ENCODE measurements at places on chromosomes 4 and X. TPM values are rescaled to one million over a fixed set of nuclear protein-coding genes. Genes with fewer than 3 reads are reported as not detected.

GRCh38 chrX:30892591-30892990, 3.5 kb upstream of the TAB3 start:
- no peak for DNase-seq

DNA sequence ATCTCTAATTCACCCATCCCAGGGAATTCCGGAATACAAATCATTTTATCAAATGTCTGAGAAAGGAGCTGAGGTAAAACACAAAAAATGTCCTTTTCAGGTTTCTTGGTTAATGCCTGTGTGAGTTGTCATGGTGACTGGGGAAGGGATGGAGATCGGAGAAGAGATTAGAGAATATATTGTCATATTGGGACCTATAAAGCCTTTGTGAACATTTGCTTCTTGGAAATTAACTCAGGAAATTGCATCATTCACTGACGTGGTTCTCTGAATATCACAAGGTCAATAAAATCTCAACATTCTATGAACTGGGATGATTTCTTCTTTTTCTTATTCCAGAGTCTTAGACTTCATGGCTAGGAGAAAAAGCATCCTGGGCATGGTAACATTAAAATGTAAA, 174.8 kb upstream of the GLRA2 start:
- no peak for DNase-seq

- peak; percentile 14 for DNase-seq
Observed at GRCh38 chrX:124388562-124388961, 42.2 kb downstream of the SH2D1A start.

GRCh38 chrX:71958281-71958675, 47.6 kb downstream of the NHSL2 start:
- no peak for DNase-seq

DNA sequence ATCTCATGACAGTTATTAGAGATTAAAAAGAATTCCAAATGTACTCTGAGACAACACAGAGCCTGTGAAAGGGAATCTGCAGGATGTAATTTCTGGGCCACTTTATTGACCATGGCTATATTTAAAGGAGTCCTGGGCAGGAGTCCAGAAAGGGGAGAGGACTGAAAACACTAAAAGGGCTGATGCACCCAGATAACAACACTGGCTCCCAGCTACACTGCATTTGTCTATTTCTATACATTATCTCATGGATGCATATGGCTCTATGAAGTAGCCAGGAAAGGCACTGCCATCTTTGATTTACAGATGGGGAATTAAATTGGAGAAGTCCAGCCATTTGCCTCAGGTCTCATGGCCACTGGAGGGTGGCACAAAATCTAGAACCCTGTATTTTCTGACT, 56.0 kb downstream of the MED28 start:
- DNase-seq: no peak

The EDNRA gene
- total RNA-seq: 11.7 TPM

The METTL14 gene
- 42.2 TPM for total RNA-seq

DNA sequence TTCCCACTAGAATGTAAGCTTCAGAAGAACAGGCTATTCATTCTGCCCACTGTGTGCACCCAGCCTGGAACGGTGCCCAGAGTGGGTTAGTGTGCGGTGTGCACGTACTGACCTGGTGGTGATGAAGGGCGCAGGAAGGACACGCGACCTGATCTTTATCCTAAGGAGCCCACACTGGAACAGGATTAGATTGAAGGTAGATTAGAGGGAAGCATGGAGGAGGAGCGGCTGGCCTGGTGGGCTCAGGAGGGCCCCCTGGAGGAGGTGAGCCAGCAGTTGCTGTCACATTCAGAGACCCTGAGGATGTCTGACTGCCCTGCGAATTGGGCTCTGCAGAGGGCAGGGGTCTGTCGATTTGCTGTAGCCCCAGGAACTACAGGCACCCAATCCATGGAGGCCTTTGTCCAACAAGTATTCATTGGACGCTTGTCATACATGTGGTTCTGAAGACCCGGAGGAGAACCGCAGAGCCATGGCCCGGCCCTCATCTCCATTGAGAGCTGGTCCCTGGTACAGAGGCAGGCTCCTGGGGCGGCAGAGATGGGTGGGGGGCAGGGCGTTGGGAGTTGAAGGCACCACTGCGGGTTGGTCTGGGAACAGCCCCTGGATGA, 73.2 kb downstream of the HTRA3 start:
- DNase-seq: no peak

GRCh38 chr4:16226816-16227461, 668 bp upstream of the TAPT1 start:
- DNase-seq: no peak

GRCh38 chr4:52202251-52202779, 151.2 kb downstream of the SPATA18 start:
- DNase-seq: no peak

DNA sequence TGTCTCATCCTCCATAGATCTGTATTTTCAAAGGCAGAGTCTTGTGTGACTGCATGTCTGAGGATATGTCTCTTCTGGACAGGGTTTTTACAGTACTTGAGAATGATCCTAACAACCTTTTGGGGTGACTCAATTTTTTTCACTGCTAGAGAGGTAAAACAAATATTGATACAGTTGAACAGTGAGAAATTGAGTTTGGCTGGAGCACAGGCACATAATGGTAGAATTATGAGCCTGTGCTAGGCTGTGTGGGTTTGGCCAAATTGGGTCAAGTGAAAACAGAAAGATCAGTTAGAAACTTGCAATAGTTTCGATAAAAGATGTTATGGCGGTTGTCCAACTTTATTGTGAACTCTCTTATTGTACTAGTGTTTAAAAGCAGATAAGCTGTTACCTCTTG, 23.3 kb upstream of the EOLA2 start:
- DNase-seq: no peak

GRCh38 chr4:65791812-65792308, 121.6 kb upstream of the EPHA5 start:
- DNase-seq: peak; percentile 9

GRCh38 chr4:100421361-100421978, 96.4 kb downstream of the EMCN start:
- DNase-seq: no peak

The PPARGC1A gene
- total RNA-seq: 3.3 TPM

DNA sequence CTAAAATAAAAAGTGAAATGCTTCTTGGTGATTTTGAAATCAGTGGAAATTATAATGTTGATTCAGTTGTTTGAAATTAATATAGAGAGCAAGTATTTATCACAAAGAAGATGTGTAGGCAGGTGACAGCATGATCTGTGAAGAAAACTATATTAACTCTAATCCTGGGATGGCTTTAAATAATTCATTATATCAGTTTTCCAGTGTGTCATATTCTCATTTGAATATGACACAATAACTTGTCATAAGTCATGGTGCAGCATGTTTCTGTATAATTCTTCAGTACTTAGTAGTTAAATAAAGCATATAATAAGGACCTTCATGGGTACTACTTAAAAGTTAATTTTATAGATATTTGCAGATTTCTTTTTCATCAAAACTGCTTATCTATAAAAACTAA, 573.6 kb downstream of the INPP4B start:
- no peak for DNase-seq

DNA sequence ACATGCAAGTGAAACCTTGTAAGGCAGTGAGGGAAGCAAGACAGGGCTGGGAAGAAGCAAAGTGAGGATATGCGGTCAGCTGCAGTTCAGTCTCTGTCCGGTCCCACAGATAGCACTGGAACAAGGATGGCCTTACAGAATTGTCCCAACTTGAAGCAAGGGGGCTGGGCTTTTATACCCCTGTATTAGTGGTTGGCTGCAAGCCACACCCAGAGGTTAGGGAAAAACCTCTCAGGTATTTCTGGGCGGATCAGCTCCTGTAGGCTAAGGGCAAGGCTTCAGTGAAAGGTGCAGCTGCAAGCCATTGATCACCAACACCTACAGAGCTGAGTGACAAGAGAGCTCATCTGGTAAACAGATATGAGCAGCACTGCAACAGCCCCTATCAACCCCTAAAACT, 89.0 kb downstream of the KDR start:
- no peak for DNase-seq

The RNF175 gene
- total RNA-seq: 1.0 TPM

- peak; percentile 7 for DNase-seq
Observed at GRCh38 chr4:128177498-128177897, 110.1 kb downstream of the PGRMC2 start.

DNA sequence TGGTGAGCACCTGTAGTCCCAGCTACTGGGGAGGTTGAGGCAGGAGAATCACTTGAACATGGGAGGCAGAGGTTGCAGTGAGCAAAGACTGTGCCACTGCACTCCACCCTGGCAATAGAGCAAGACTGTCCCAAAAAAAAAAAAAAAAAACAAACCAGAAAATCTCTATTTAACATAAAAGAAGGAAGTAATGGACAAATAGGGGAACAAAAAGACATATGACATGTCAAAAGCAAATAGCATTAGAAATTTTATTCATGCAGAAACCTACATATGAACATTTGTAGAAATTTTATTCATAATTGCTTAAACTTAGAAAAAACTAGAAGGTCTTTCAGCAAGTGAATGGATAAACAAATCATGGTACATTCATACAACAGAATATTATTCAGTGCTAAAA, 97.1 kb upstream of the SH3RF1 start:
- no peak for DNase-seq

DNA sequence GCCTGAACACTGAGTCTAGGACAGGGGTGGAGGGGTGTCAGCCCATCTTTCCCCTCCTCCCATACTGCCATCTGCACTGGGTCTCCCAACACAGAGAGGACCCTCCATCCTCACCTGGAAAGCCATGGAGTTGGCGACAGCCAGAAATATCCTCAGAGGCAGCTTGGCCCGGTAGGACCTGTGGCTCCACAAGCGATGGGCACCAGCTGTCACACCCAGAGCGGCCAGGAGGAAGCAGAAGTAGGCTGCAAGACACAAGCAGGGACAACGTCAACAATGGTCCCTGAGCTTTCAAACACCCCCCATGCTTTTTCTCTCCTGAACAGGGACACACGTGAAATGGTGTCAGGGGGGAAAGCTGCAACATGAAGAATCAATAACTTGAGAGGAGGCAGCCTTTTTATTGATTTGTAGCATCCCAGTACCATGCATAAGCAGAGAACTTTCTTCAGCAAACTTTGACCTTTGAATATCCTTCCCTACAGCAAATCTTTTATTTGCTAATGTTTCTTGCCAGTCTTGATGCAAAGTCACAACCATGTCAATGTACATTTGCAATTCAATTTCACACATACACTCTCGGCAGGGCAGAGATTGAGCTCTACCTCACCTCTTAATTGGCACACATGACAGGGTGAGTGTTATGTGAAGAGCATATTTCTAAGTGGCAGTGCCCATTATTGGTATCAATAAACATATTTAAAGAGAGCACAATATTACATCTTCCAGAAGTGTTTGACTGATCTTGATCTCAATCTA, 93.2 kb downstream of the SCD5 start:
- no peak for DNase-seq

DNA sequence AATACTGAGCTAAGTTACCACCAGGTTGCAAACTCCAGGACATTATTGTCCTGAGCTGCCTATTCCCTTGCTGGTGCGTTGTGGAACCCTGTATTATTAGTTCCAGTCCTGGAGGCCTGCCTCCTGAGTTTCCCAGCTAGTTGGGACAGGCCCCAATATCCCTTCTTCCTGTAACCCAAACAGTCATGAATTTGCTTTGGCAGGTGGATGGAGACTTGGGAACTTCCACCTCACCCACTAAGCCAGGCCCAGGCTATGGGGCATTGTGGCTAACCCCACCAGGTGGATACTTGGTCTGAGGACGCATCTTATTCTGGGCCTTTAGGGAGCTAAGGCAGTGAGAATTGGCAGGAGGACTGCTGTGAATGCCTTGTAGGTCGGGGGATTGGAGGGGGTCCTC, 5.0 kb downstream of the RBM3 start:
- DNase-seq: no peak

The DUX4 gene
- not detected for total RNA-seq

The FBXW7 gene
- total RNA-seq: 21.8 TPM

GRCh38 chr4:139606579-139607501, 50.8 kb upstream of the SETD7 start:
- DNase-seq: no peak

The SLC10A4 gene
- total RNA-seq: 0.58 TPM

- no peak for DNase-seq
Observed at GRCh38 chrX:9912351-9913145, 54.6 kb upstream of the CLDN34 start.

The TRPC5OS gene
- not detected for total RNA-seq

DNA sequence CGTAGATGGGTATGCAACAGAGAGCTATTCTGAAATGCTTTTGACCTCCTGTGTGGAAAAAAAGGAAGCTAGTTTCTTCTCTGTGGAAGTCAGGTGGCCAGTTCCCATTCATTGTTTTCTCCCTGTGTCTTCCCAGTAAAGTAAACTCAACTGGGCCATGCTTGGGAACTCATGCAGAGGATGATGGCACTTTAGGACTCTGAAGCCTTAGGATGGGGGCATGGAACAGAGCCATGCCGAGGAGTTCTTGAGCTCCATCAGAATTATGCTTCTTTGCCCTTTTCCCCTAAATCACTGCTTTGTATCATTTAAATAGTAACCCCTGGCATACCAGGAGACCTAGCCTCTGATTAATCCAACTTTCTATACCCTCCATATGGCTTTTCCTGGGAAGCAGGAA, 3.2 kb downstream of the TMEM164 start:
- no peak for DNase-seq

The UGT2B10 gene
- total RNA-seq: not detected

GRCh38 chrX:98065151-98065550, 1181.4 kb downstream of the RPA4 start:
- DNase-seq: no peak

DNA sequence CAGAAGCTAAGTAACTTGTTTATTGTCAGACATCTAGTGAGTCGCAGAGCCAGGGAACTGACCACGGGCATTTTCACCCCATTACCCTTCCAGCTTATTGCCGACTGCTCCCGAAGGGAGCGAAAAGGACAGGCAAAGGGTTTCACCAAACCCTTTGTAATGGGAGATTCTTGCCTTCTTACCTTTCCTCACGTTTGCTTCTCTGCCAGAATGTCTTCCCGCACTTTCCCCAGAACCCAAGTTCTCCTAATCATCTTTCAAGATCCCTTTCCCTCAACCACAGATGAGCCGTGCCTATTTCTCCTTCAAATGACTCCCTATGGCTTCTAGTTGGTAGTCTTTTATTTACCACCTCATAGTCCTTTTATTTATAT, 520 bp upstream of the SRP72 start:
- DNase-seq: no peak

DNA sequence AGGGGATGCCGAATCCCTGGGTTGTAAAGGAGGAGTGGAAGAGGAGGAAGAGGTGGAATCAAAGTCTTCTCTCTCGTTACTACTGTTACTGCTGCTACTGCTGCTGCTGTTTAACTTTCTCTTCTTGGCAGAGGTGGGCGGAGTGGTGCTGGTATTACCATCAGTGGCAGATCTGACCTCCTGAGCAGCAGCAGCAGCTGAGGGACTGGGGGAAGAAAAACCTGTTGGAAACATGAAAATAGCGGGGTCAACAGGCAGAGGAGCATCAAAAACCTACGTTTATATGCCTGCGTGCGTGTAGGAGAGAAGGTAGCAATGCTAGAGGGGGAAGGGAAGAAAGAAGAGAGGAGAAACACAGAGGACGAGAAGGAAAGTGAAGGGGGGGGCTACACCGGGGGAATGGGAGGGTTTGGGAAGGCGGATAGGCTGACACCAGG, 339 bp downstream of the CUL4B start:
- DNase-seq: no peak

The EFHC2 gene
- not detected for total RNA-seq
